ENCODE measurements at places on chromosomes 3 and 15.

GRCh38 chr3:48765376-48765775 is 48.4 kb upstream of the IP6K2 start:
- no peak for DNase-seq

DNA sequence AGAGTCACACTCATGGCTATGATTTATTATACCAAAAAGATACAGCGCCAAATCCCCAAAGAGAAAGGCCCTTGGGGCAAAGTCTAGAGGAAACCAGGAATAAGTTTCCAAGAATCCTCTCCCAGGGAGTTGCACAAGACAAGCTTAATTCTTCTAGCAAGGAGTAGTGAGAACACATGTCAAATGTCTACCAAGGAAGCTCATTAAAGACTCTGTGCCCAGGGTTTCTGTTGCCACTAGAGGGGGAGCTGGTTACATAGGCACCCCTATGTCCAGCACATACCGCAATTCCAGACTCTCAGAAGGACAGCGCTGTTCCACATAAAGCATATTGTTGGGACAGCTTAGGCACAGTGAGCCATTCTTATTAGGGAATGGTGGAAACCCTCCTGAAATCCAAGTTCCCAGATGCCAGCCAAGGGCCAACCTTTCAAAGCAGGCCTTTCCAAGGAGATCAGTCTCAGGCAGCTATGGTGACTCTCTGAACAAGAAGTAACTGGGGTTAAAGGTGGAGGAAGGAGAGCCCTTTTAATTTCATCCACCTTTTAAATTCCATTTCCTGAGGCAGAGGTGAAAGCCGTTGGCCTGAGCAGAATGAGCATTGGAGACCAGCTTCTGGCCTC is 194.2 kb downstream of the UACA start:
- no peak for DNase-seq

DNA sequence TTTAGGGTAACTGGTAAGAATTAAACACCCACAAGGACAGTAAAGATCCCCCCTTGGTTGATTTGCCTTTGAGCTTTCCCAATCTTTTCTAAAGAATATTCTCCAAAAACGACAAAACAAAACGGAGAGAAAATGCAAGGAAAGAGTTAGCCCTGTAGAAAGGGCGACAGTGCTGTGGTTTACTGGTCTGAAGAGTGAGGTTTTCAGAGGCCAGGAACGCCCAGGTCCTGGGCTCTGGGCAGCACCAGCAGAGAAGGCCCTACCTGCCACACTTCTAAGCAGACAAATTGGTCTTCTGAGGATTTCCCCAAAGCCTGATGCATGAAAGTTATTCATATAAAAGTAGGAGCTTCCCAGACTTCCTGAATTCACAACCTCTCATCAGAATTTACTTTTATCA is 119.3 kb downstream of the KCNMB2 start:
- DNase-seq = no peak

DNA sequence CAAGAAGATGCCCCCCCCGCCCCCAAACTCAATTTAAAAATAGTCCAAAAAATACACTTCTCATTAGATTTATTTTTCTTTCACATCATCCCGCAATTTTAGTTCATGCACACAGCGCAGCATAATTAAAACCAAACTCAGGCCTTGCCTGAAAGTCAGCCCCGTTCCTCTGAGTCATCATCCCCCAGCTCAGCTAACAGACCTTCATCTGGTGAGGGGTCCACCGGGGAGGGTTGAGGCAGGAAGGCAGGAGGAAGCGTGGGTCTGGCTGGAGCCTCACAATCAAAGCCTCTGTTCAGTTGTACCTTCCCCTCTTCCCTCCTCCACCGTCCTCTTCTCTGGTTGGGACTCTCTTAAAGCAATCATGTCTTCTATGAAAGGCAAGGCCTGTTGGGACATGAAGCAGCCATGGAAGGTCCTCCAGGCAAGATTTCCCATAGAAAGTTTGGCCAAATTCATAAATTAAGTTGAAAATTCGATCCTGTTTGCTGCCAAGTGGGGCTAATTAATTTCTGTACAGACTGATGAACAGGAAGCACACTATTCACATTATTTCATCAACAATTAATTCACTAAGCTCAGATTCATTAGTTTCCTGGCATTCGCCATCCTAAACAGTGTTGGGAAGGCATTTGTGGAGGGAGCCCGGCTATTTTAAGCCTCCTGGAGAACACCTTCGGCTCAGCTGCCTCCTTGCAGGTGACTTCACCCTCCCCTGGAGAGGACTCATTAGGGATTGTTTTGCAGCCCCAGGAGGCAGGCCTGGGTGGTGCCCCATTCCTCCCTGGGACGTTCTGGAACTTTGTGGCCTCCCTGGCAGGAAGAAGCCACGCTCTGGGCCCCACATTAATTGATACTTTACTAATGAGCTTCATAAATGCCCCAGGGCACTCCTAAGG is 72.3 kb upstream of the BNC1 start:
- no peak for DNase-seq

- no peak for DNase-seq
These were observed 21.4 kb downstream of the CALML4 start for GRCh38 chr15:68183616-68184315.

GRCh38 chr15:91538782-91539181 is 314.7 kb upstream of the SLCO3A1 start:
- DNase-seq = no peak

DNA sequence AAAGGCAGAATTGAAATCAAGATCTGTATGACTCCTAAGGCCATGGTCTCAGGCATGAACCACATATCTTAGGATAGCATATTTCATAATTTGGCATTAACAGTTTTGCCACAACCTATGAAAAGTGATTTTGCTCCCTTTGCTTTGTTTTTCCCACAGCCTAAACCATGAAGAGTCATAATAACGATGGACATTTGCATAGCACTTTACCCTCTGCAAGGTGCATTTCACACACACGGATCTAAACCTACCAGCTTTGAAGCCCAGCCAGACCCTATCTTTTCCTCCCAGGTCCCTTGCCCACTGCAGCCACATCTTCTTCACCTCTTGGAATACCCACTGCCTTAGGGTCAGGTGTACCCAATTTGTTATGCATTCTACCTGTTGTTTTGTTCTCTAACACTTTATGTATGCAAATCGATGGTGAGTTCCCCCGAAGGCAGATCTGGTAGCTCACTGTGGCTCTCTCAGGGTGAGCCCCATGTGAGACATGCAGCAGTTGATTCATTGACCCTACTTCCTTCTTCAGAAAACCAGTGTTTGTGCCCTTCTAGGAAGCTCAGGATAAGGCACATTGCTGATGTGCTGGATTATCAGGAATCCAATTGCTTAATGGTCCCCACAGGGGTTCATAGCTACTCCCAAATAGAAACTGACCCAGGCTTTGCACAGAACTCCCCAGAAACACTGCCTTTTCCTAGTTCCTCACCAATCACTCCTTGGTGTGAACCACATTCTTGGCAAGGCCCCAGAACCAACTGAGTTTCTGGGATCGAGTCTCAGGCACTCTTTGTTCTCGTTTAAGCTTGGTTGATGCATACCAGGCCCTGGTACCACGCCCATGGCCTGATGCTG is 8.7 kb downstream of the ARHGAP31 start:
- DNase-seq = no peak

DNA sequence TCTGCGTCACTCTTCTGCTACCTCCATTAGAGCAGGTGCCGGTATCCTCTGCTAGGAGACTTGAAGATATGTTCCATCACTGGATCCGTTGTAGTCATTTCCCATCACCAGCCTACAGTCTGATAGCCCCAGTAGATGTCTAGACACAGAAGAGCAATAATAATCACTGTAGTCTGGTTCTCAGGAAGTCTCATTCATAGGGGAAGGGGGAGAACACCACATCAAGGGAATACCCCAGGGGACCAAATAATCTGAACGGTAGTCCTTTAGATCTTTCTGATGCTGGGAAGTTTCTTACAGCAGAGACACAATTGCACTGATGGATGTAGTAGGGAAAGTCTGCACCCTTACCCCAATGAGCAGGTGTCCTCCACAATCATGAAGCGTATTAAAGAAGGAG is 595.0 kb downstream of the EPHA3 start:
- no peak for DNase-seq

- no peak for DNase-seq
These were observed 235.3 kb upstream of the SETMAR start for GRCh38 chr3:4067893-4068292.
